B cell (primary cell): ENCODE measurements at places on chromosomes 7 and 10.
A peak's percentile ranks its signal among the peaks of the same experiment; 100 is the strongest.

- no peak overlapping the region for H3K27ac ChIP-seq
- DNase-seq = peak; percentile 44
- H3K27me3 ChIP-seq = no peaks in the 10 kb centered on the region
- H3K36me3 ChIP-seq = no peaks in the 10 kb centered on the region
Observed at GRCh38 chr7:14691597-14692203, 210.9 kb downstream of the DGKB start.

DNA sequence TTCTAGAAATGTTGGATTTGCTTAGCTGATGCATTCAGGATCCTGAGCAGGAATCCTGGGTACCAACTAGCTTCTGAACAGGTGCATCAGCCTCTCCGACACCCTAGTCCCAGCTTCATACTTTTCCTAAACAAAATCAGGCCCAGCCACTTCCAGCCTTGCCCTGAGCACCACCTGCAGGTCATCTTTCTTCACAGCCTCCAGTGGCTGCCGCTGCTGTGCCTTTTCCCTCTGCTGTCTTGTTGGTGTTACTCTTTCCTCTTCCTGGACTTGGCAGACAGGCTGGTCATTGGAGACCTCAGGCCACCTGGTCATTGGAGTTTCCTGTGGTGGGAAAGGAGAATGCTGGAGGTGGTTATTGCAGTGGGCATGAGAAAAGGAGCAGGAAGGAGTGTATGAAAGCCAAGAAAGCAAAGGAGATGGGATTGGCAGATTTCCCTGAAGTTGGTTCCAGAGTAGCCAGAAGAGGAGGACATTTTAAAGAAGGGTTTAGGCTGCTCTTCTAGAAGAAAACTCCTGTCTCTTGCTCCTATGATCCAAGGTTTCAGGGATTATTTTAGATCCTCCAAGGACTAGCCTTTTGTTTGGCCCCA, 48.2 kb upstream of the NFKB2 start:
- no peaks in the 10 kb centered on the region for H3K27me3 ChIP-seq
- no peak overlapping the region for H3K27ac ChIP-seq
- H3K4me3 ChIP-seq = no peak overlapping the region

- H3K4me3 ChIP-seq = no peak overlapping the region
- H3K27ac ChIP-seq = no peak overlapping the region
- H3K4me1 ChIP-seq = peaks cover 34% of the 10 kb centered on the region
- DNase-seq = no peak
- H3K36me3 ChIP-seq = no peaks in the 10 kb centered on the region
- no peaks in the 10 kb centered on the region for H3K27me3 ChIP-seq
Observed at GRCh38 chr10:89894051-89894450, 192.7 kb downstream of the KIF20B start.

DNA sequence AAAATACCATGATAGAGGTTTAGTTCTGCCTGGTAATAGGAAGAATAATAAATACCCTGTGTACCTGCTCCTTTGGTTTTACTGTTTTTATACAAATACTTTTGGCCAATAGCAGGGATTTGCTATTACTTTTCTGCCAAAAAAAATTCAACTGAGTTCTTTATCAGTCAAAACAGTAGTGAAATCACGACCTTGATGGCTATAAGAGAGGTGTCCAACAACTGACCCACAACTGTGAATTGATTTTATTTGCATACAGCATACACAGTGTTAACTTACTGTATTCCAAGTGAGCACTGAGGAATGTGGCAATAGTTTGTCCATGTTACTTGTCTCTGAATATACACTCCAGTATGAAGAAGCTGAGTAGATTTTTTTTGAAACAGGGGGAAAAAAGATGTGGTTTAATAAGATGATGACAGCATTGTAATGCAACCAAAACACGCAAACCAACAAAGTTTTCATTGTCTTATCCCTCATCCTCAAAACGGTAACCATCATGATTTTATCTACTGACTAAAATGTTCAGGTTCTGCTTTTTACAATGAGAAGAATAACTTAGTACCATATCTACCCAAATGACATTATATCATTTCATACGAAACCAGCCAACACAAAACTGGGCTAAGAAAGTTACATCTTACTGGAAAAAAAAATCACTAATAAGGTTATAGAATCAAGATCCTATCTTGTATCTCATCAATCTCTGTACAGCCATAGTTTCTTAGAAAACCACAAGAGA, 63.3 kb downstream of the GSAP start:
- H3K27ac ChIP-seq = peak overlapping the region; percentile 48
- H3K27me3 ChIP-seq = no peaks in the 10 kb centered on the region
- H3K4me3 ChIP-seq = no peak overlapping the region
- peaks cover 28% of the 10 kb centered on the region for H3K4me1 ChIP-seq
- DNase-seq = no peak

DNA sequence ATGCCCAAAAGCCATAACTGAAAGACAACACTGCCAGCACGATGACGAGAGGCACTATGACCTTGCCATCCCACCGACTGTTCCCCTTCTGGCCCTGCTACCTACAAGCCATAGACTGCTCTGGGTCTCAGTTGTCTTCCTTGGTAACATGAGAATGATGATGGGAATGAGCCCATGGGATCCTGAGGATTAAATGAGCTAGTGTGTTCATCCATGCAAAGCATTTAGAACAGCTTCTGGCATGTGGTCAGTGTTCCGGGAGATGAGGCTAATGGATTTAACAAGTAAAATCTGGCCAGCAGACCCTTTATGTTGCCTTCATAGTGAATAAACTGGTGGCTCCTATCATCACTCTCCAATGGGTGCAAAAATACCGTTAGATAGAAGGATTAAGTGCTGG, 62.4 kb upstream of the WDR11 start:
- no peaks in the 10 kb centered on the region for H3K36me3 ChIP-seq
- H3K4me3 ChIP-seq = no peak overlapping the region
- H3K4me1 ChIP-seq = peaks cover 5% of the 10 kb centered on the region
- no peak overlapping the region for H3K27ac ChIP-seq
